ENCODE measurements at places on chromosomes 2 and 18. TPM values are rescaled to one million over a fixed set of nuclear protein-coding genes. Genes with fewer than 3 reads are reported as not detected.

Gene TSGA10
- total RNA-seq = 8.8 TPM

GRCh38 chr2:10613263-10613662 lies 76.5 kb downstream of the NOL10 start:
- DNase-seq = no peak

DNA sequence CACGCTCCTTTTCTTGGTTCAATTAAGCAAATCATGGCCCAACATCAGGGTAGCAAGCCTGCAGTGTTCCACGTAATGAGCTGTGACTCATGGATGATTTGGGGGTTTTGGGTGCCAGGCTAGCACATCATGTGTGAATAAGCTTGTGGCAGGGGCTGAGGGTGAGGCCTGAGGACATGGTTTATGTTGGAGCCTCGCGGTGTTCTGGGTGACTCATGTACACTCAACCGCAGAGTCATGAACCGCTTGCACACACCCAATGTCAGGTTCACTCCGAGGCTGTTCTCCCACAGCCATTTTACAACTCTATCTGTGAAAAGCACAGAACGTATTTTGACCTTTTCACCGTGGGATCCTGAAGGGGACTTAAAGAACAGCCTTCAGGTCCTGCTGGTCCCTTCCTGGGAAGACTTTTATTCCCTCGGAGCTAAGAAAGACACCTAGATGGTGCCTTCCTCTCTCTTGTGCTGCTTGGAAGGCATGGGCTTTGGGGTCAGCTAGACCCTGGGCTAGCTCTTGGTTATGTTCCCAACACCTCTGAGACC lies 139.9 kb upstream of the ZEB2 start:
- DNase-seq = no peak

DNA sequence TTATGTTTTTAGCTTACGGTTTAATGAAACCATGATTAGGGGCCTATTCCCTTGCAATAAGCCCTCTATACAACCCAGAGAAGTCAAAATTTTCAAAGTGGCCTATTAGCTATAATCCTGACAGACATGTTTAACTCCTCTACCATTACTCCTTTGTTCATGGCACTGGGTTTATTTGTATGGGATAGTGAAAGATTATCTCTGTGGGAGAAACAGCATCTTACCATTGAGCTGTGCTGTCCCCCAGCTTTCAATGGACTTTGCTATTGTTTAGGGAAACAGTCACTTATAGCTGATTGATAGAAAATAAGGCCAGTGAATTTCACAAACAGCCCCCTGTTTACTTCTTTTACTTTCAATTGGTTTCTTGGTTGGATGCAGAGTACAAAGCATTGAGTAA lies 675.2 kb upstream of the GCFC2 start:
- no peak for DNase-seq

DNA sequence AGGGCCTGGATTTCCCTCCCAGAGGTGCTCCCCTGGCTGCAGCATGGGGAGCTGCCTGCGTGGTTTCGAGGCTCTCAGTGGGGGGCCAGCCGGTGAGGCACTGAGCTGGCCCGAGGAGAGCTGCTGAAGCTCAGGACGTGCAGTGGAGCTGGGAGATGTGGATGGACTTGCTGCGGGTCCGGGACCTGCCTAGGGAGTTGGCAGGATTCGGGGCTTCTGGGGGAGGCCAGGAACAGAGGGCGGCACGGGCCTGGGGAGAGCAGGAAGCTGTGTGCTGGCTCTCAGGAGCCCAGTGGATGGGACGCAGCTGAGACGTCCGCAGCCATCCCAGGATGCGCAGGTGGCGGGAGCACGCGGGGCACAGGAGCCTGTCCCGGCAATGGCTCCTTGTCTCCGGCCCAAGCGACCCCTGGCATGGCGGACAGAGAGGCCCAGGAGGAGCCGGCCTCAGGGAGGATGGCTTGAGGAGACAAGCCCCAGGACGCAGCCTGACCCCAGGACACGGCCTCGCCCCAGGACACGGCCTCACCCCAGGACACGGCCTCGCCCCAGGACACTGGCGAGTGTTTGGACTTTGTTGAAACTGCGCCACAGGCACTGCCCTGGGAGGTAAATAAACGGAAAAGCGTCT lies 116.1 kb downstream of the NFATC1 start:
- no peak for DNase-seq

- DNase-seq = no peak
Observed at GRCh38 chr2:56299171-56299691, 115.4 kb downstream of the CCDC85A start.
